ENCODE measurements at places on chromosomes 7 and 10.

- DNase-seq: no peak
Observed at GRCh38 chr7:45292481-45292880, 134.9 kb downstream of the RAMP3 start.

DNA sequence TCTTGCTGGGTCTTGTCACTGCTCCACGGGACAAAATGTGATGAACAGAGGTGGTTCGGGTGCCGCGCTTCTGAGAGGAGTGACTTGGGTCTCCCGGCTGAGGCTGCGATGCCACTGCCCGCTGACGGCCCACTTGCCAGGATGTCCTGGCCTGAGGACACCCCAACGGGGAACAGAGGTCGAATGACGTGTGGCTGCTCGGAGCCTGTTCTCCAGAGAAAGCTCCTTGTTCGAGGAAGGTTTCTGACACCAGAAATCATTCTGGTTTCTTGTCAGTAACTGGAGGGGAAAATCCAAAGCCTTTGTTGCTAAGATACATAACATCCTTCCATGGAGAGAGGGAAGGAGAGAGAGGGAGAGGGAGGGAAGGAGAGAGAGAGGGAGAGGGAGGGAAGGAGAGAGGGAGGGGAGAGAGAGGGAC, 236.4 kb downstream of the WDR37 start:
- DNase-seq: no peak

GRCh38 chr10:45278860-45279498, 36.4 kb downstream of the OR13A1 start:
- DNase-seq: no peak

GRCh38 chr7:90726623-90727022, 130.5 kb downstream of the CDK14 start:
- no peak for DNase-seq

GRCh38 chr7:91843831-91844230, 36.7 kb downstream of the MTERF1 start:
- DNase-seq: no peak

- no peak for DNase-seq
Observed at GRCh38 chr7:39615350-39615975, 7.9 kb upstream of the RALA start.

GRCh38 chr10:60497364-60497763, 107.7 kb upstream of the ANK3 start:
- no peak for DNase-seq
